ENCODE measurements at places on chromosomes 2 and 18.

DNA sequence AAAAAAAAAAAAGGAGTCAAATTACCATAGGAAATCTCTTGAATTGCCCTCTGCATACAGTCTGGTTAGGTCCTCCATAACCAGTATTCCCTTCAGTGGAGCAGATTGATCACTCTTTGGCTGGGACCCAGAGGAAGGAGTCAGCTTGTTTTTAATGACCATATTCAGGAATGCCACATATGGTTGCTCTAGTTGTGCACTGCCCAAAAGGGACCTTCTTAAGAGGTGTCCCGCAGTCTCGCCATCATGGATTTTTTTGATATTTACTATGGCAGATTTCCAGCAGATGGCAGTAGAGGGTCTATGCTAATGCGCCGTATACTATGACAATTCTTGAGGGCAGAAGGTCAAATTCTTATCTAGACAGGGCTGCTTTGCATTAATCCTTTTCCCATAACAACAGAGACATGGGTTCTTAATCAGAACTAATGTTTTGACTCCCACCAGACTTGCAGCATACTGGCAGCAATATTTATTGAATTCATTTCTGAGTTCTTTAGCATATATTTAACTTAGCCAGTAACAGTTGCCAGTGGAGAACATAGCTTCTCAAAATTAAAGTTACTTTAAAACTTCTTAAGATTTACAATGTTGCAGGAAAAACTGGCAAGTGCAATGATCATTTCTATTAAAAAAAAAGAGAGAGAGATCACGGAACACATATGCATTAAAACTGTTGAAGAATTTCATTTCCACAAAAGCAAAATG, 31.8 kb upstream of the INPP4A start:
- no peak for DNase-seq

GRCh38 chr18:26487437-26487836, 60.9 kb downstream of the KCTD1 start:
- no peak for DNase-seq

GRCh38 chr2:205375461-205376448, 306.5 kb upstream of the NRP2 start:
- no peak for DNase-seq

DNA sequence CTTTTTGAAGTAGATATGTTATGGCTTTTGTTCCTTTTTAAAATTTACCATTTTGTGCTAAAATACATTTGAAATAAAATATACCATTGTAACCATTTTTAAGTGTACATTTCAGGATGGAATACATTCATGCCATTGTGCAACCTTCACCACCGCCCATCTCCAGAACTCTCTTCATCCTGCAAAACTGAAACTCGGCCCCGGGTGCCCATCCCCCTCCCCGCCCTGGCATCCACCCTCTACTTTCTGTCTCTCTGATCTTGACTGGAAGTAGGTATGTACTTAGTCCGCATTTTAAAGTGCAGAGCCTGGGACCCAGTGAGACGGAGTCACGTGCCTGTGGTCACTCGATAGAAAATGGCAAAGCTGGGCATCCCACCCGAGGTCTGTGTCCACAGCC, 45.6 kb downstream of the DIPK1C start:
- DNase-seq, result no peak

DNA sequence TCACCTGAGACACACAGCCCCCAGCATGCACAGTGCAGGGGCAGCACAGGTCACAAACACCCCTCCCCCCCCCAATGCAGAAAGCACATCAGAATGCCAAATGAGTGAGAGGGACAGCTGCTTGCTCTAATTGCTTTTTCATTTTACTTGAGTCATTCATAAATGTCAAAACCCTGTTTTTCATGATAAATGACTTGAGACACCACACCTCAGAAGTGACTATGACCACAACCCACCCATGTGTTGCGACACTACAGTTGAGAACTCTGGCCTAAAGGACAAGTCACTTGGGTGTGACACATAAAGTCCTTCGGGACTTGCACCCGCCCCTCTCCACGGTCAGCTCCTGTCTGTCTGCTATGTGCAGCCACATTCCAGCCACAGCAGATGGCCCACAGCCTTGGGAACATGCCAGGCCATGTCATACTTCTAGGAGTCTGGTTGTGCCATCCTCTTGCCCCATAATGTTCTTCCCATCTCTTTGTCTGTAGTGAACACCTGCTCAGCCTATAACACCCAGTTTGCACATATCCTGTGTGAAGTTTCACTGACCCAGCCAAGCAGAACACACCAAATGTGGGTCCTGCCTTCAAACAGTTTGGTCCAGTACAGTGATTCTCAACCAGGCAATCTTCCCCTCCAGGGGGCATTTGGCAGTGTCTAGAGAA, 30.2 kb upstream of the RIOK3 start:
- DNase-seq, result no peak

GRCh38 chr2:113185664-113186432, 12.1 kb downstream of the PSD4 start:
- no peak for DNase-seq

DNA sequence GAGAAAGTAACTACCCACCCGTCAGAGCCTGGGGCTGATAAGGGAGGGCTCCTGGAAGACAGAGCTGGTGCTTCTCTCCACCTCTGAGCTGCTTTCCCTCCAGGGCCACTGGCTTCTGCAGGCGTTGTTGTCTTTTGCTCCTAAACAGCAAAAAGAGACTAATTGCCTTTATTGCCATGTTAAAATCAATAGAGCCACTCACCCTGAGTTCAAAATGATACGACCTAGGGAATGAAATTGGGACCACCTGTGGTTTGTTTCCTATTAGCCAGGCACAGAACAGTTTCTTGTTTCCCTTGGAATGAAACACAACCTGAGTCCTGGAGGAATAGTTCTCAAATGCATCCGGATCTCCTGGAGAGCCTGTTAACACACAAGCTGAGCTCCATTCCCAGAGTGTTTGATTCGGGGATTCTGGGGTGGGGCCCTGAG, 45.8 kb downstream of the TCF7L1 start:
- DNase-seq, result no peak

Measured in stimulated activated CD4-positive, alpha-beta T cell treated with anti-CD3 and anti-CD28 coated beads, Interleukin-1b, Interleukin-23, amount 100 ng/mL, for 4 hours (primary cell).